ENCODE measurements at places on chromosomes 7 and 10.
A peak's percentile ranks its signal among the peaks of the same experiment; 100 is the strongest.

DNA sequence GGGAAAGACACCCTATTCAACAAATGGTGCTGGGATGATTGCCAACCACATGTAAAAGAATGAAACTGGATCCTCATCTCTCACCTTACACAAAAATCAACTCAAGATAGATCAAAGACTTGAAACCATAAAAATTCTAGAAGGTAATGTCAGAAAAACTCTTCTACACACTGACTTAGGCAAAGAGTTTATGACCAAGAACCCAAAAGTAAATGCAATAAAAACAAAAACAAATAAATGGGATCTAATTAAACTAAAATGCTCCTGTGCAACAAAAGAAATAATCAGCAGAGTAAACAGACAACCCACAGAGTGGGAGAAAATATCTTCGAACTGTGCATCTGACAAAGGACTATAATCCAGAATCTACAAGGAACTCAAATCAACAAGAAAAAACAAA lies 504.2 kb upstream of the MBL2 start:
- no peak for DNase-seq

DNA sequence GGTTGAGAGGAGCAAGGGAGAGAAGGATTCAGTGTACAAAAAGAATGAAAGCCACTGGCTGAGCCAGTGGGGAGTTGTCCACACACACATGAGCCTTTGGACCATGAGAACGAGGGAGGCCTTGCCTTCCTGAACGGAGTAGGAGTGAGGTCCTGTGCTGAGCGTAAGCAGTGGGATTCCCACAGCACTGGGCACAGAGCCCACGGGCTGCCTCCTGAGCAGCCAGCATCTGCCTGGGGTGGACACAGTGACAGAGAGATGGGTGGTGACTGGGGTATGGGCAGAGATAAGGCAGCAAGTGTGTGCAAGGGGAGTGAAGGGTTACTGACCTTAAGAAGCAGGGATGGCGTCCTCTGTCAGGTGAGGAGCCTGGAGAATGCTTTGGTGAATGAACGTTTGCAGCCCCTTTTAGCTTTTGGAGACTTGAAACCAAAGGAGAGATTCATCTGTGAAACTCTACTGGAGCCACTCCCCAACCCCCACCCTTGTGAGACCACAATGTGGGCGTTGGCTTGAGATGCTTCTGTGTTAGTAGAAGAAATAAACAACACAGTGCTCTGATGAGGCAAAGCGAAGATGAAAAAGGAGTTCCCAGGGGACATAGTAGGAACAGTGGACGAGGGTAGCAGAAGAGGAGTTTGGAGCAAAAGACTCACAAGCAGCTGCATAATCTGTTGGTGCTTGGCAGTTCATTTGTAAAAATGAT lies 56.5 kb downstream of the FIGNL1 start:
- peak; percentile 48 for DNase-seq

DNA sequence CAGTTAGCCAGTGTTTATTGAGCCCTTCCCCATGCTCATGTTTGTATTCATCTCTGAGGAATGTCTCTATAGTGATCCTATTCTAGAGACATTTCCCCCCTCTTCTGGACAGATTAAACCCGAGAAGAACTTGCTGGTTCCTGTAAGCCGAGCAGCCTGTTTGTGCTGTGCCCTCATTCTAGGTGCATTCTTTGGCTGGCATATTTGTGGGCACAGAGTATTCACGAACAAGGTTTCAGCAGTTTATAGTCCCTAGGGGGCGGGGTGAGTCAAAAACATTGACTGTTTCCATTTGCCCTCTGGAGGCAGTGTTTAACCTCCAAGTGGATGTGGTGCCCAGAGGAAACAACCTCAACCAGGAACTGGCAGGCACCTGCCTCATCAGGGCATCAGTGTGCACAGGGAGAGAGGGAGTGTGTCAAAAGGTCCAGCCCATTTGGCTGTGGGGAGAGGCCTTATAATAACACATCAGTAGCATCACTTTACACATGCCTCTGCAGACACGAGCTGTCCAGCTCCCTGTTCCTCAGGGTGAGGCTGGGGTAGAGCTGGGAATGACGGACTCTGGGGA lies 273.3 kb upstream of the LRGUK start:
- peak; percentile 3 for DNase-seq

- no peak for DNase-seq
Measured at GRCh38 chr7:36533717-36534116, 144.1 kb downstream of the ANLN start.

DNA sequence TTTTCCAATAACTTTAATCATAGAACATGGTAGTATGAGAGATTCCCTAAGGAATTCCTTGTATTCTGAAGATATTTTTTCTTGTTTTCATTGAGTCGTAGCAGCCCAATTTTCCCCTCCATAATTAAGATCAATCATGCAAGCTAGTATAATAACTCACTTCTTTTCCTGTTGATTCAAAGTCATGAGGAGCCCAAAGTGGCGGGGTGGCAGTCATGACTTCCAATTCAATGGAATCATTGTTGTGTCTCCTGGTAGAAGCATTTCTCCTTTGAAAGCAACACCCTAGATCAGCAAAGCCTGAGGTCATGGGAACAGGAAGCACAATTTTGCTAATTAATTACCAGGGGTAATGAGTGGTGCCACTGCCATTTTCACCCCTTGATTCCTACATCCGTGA lies 77.6 kb upstream of the MAGI2 start:
- DNase-seq, result no peak

- DNase-seq, result no peak
Measured at GRCh38 chr10:116190883-116191282, 82.1 kb downstream of the GFRA1 start.

DNA sequence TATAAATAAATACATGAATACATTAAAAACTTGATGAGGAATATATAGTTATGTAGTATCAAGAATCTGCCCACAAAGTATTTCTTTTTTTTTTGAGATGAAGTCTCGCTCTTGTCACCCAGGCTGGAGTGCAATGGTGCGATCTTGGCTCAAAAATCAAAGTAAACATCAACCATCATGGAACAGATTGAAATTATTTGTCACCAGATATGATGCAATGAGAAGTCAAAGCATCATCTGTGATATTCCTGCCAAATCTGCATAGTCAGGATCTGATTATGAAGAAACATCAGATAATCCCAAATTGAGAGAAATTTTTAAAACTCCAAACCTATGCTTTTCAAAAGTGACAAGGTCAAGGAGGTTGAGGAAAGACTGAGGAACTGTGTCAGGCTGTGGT lies 5.1 kb upstream of the CYP2C18 start:
- DNase-seq, result no peak
